Skeletal muscle tissue (tissue), 5 donors: ENCODE measurements at places on chromosomes 7 and 10. TPM values are rescaled to one million over a fixed set of nuclear protein-coding genes. Genes with fewer than 3 reads are reported as not detected.

PCLO gene
- 0.52 TPM for total RNA-seq

SLC25A13 gene
- 21.9 TPM for total RNA-seq

NAT16 gene
- total RNA-seq = not detected

C10orf67 gene
- total RNA-seq = under 0.01 TPM

RSPH10B gene
- 2.1 TPM for total RNA-seq

MCMBP gene
- total RNA-seq = 35.5 TPM

PALD1 gene
- total RNA-seq = 15.7 TPM

GAD2 gene
- total RNA-seq = not detected
